ENCODE measurements at places on chromosomes 6 and 20.

GRCh38 chr6:170156448-170157375, 134.2 kb downstream of the DLL1 start:
- no peak for DNase-seq

- no peak for DNase-seq
Observed at GRCh38 chr20:53706466-53707370, 113.1 kb upstream of the ZNF217 start.

DNA sequence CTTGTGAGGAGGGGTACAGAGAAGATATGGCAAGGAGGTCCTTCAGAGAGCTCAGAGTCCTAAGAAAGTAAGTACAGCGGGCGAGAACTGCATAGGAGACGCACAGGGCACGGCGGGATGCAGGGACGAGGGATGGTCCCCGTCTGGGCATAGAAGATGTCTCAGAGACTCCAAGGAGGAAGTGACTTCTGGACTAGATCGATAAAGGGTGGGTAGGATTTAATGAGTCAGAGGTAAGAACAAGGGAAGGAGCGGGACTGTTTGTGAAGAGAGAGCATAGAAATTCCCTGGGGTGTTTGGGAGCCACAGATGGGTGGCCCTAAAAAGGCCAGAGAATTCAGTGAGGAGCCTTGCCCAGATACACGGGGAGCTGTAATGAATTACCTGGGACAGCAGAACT, 69.1 kb downstream of the FAM120B start:
- no peak for DNase-seq

DNA sequence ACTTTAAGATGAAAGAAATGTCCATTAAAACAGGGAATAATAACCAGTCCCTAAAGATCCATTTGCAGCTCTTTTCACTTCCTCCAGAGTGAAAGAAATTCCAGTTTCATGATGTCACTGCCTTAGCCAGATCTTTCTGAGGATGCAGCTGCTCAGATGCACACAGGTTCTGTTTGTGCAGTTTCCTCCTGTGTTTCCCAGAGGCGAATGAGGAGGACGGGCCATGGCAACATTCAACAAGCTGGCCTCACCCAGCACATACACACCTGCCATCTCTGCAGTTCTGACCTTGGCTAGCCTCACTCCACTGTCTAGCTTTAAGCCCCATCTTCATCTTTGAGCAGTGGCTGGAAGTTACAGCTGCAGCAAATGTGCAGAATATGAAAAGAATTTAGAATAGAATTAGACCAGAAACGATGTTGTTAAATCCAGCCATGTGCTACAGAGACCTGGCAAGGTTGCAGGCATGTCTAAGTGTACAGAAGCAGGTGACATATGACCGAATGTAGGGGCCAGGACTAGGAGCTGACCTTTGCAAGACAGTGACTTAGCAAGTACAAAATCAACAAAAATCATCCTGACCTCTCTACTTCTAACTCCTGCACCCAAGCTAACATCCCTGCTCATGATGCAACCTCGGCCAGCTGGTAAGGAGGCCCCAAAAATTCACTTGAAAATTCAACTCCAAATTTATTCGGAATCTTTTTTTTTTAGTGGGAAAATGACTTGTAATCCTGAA, 35.0 kb downstream of the FAM50B start:
- DNase-seq = peak; percentile 71

DNA sequence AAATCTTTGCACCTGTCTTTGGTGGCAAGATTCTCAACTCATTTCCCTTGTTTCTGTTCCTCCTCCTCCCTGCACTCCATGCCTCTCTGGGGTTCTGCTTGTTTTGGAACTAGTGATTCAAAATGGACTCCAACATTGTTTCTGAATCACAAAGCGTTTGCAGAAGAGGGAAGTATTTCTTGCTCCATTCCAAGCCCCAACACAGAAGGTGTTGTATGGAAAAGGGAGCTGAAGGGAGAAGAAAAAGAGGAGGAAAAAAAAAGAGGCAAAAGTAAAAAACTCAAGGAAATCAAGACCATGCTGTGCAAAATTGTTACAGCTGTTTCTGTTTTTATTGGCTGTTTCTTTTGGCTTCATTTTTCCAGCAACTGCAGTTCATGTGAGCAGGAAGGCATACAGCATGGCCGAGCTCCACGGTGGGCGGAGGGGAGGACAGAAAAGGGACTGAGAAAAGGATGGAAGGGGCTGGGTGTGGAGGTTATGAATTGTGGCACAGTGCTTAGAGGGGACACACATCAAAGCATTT, 66.9 kb upstream of the PRL start:
- DNase-seq = no peak
